ENCODE measurements at places on chromosomes 3 and 15. TPM values are rescaled to one million over a fixed set of nuclear protein-coding genes. Genes with fewer than 3 reads are reported as not detected.

Gene GOLGA8J
- polyA plus RNA-seq = 0.07 TPM

Gene GPR62
- polyA plus RNA-seq = 0.26 TPM

Gene PLCH1
- polyA plus RNA-seq = 2.3 TPM

Gene GOLGA6L10
- 2.9 TPM for polyA plus RNA-seq

Gene LRRC31
- polyA plus RNA-seq = not detected

Gene CLEC3B
- 12.8 TPM for polyA plus RNA-seq

Gene MYLK
- polyA plus RNA-seq = 7.2 TPM

Gene PAQR5
- 5.7 TPM for polyA plus RNA-seq

All from pancreas (tissue), 10 donors.